ENCODE measurements at places on chromosomes 3 and 15.

GRCh38 chr3:120648290-120648689 is 33.7 kb downstream of the HGD start:
- DNase-seq = no peak

DNA sequence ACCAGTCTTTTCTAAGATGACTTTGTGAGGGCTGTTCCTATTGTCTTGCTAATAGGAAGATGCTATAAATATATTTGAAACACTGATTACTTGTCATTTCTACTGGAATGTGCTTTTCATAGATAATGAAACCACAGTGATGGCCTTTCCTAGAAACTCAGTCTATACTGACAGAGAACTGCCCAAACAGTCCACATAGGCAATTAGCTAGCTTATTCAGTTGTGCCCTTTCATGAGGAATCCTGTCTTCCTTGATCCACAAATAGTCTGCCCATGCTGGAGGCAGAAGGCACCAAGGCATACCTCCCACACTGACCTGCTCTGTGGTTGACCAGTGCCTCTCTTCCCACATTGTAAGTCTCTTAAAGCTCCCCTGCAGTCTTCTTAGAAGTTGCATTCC is 135.9 kb downstream of the CMSS1 start:
- no peak for DNase-seq

DNA sequence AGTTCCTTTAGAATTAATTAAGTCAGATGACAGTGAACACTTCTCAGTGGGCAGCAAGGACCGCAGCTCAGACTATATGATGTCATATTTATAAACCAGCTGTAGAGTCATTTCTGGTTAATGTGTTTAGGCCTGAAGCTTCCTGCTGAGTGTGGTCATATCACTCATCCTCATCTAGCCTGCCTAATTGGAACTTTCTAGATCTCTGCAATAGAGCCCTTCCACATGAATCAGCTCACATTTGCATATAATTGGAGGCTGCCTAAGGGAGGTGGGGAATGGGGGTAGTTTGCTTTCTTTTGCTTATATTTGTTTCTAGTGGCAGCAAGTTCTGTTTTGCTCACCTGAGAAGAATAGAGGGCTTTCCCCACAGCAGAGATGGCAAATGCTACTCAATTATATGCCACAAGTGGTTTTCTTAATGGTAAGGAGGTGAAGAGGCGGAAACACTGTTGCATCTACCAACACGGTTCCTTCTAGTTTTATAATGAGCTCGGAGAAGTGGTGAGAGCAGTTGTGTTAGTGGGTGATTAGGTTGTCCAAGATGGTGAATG is 148.1 kb downstream of the KLHL25 start:
- peak; percentile 56 for DNase-seq

DNA sequence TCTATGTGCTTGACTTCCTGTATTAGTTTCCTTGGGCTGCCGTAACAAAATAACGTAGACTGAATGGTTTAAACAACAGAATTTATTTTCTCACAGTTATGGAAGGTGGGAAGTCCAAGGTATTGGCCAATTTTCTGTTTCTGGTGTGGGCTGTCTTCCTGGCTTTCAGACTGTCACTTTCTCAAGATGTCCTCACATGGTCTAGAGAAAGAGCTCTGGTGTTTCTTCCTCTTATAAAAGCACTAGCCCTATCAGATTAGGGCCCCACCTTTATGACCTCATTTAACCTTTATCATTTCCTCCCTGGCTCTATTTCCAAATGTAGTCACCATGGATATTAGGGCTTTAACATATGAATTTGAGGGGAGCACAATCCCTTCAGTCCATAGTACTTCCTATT is 54.6 kb downstream of the SPRED1 start:
- DNase-seq = no peak

DNA sequence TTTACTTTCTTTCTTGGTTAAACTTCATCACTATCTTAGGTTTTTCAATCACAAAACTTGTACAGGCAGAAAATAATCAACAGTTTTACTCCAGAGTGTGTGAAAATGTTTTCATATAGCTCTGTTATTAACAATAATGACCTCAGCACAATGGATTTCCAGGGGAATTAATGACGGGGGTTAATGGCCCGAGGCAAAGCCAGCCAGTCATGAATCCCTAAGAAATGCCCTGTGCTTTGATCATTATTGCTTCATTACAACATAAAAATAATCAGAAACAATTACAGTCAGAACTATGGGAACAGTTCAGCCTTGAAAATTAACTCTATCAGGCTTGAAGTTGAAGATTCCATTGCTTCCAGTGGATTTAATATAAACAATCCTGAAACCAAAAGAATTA is 875.4 kb downstream of the ROBO2 start:
- no peak for DNase-seq

DNA sequence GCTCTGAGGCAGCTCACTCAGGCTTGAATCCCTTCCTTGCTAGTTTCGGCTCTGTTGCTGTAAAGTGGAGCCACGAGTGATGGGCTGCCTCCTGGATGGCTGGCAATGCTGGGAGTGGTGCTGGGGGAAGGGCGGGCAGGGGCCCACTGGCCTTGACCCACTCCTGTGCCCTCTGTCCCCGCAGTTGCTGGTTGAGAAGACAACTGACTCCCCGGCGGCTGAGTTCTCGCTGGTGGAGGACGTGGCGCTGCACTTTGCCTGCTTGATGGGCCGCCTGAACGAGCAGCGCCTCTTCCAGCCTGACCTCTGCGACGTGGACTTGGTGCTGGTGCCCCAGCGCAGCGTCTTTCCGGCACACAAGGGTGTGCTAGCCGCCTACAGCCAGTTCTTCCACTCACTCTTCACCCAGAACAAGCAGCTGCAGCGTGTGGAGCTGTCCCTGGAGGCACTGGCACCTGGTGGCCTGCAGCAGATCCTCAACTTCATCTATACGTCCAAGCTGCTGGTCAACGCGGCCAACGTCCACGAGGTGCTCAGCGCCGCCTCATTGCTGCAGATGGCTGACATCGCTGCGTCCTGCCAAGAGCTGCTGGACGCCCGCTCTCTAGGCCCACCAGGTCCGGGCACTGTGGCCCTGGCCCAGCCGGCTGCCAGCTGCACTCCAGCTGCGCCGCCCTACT is 4.7 kb downstream of the ZBTB47 start:
- no peak for DNase-seq

DNA sequence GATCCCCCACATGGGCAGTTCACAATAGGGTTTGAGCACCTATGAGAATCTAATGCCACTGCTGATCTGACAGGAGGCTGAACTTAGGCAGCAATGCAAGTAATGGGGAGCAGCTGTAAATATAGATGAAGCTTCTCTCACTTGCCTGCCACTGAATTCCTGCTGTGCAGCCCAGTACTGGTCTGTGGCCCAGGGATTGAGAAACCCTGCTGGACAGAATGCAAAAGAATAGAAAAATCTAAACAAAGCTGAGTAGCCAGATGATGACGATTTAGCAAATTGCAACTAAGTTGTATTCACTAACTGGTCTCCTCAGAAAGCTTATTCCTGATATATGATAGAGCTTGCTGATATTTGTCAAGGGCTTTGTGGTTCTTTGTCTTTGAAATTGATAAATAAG is 34.3 kb upstream of the APH1B start:
- DNase-seq = no peak

DNA sequence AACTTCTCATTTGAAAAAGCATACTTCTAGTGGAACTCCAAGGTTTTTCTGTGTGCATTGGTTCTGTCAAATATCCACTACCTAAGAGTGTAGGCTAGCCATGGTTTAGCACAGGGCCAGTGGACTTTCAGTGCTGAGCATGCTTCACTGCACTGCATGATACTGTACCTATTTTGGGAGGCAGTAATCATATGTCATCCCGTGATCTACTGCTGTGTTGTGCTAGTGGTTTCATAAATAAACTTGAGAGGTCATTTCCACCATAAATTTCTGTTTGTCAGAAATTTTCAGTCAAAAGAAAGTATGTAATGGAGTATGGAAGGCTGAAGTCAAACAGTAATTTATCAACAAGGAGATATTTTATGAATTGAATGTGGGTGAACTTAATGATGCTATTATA is 203.6 kb downstream of the ROBO1 start:
- no peak for DNase-seq

DNA sequence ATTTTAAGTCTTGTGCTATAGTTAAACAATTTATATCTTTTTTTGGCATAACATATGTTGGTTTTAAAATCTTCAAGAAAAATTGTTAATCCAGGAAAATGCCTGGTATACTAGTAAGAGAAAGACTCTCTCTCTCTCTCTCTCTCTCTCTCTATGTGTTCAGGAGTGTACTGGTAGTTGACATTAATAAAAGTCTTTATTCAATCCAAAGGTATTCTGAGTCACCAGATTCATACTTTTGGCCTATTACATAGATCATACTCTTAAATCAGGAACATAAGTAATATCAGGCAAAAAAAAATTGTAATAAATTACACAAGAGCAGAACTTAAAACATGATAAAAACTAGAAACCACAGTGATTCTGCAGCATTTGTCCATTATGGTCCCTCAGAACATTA is 70.2 kb downstream of the TFG start:
- no peak for DNase-seq

- DNase-seq = no peak
Observed at GRCh38 chr3:64079369-64080150, 56.3 kb upstream of the PSMD6 start.

DNA sequence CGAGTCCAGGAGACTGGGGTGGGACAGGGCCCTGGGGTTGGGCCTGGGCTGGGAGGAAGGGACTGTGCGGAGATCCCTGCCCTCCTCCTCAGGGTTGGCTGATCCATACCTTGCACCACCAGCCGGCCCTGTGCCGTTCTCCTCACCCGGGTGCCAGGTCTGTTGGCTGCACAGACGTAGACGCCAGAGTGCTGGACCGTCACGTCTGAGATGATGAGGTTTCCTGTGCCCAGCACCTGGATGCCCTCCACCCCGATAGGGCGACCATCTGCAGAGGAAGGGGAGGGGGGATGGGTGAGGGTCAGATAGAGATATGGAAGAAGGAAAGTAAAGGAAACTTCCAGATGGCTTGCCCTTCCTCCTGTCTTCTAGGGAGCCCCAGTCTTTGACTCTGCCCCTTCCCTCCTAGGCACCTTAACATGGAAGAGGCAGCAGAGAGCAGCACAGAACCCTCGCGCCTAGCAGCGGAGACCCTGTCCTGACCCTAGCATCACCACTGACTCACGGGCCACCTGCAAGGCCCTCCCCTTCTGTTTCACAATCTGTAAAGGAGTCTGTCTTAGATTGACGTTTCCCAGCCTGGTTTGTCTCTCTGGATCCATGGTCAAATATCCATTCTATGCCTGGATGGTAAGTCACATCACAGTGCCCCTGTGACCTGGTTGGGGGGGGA is 28.8 kb downstream of the RNU5B-1 start:
- DNase-seq = no peak

DNA sequence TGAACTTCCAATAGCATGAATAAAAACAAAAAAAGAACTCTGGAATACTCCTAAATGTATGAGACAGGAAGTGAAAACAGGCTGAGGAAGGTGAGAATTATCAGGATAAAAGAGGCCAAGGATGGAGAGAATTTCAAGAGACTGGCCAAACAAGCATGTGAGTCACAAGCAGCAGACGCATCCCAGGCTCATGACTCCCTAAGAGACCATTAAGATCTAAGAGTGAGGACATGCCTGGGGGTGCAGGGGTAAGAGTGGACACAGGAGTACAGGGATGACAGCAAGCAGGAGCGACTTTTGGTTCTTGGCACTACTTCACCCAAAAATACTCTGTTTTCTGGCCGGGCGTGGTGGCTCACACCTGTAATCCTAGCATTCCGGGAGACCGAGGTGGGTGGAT is 7.1 kb downstream of the SCAMP2 start:
- DNase-seq = peak; percentile 58

- peak; percentile 90 for DNase-seq
Observed at GRCh38 chr3:77825001-77825827, 785.3 kb downstream of the ROBO2 start.

- DNase-seq = no peak
Observed at GRCh38 chr15:31925541-31925940, 104.8 kb upstream of the CHRNA7 start.

DNA sequence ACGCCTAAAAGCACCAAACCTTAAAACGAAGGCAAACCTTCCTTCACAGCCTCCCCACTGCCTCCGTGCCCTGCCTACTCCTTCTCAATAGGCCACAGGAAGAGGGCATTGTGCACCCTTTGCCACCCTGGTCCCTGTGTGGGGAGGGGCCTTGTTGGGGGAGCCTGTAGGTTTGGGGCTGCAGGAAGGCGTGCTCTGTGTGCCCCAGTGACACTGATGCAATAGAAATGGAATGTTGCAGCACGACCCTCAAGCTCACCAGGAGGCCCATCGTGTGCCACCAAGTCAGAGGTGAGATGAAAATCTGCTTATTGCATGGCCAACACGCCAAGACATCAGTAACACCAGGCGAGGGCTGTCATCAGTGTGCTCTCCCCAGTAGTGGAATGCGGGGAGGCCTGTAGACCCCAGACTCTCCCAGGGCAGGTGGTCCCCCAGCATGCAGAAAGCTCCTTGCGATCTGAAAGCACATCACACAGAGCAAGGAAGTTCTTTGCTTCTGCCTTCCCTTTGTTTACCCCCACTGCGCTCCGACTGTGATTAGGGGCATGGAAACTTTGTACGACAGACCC is 86.2 kb downstream of the ASB7 start:
- DNase-seq = no peak

DNA sequence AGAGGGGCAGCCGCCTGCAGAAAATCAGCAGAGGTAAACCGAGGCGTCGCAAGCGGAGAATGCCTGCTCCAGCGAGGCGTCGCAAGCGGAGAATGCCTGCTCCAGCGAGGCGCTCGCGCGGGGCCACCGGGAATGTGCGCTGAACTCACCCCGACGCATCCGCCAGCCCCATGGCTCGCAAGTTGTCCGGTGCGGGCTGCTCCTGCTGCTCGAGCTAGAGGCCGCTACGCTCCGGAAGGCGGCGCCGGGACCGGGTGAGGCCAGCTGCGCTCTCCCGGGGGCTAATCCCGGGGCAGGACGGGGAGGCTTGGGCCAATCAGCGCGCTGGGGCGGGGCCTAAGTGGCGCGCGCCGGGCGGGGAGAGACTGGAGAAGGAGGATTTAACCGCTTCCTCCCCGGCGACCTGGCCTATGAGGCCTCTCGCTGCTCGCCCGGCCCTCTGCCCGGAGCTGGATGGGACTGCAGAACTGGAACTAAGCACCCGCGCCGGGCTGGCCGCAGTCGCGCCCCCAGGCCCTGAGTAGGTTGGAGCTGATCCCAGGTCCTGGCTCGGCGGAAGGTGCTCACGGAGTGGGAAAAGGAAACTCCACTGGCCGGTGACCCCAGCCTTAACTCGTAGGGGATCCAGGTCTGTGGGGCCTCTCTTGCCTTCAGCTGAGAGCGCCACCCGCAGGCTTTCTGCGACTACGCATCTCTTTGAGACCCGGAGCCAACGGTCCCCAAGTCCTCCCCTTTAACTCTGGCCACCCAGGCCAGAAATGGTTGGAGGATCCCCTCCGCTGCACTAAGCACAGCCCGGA is at the start of gene SLC26A6:
Gene SLC26A6 (minus strand): TSS at position 240 of the 800 bp plus-strand sequence. CDS start 68 bp downstream, at position 172.
- DNase-seq = peak; percentile 94

DNA sequence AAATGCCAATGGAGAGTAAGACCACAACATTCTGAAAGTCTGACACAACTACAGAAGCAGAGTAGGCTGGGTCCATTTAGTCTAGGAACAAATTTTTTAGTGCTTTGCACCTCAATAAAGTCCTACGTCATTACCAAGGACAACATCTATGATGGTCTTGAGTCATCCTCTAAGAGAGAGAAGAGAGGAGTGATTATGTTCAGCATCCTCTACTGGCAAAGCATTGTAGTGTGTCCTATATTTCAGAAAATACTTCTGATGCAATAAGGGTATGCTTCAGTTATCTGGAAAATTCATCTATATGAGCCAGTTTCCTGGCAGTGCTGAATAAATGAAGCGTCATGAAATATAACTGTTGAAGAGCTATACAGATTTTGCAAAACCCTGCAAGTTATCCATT is 95.6 kb downstream of the P2RY1 start:
- DNase-seq = no peak

GRCh38 chr3:63441262-63441661 is 163.2 kb downstream of the SYNPR start:
- DNase-seq = no peak

- DNase-seq = no peak
Observed at GRCh38 chr15:74461847-74462511, 1.0 kb upstream of the UBL7 start.
